Stimulated activated CD8-positive, alpha-beta memory T cell treated with anti-CD3 and anti-CD28 coated beads, Interleukin-7, amount 100 ng/mL, for 1 hour (primary cell): ENCODE measurements at places on chromosomes 16 and 17.

DNA sequence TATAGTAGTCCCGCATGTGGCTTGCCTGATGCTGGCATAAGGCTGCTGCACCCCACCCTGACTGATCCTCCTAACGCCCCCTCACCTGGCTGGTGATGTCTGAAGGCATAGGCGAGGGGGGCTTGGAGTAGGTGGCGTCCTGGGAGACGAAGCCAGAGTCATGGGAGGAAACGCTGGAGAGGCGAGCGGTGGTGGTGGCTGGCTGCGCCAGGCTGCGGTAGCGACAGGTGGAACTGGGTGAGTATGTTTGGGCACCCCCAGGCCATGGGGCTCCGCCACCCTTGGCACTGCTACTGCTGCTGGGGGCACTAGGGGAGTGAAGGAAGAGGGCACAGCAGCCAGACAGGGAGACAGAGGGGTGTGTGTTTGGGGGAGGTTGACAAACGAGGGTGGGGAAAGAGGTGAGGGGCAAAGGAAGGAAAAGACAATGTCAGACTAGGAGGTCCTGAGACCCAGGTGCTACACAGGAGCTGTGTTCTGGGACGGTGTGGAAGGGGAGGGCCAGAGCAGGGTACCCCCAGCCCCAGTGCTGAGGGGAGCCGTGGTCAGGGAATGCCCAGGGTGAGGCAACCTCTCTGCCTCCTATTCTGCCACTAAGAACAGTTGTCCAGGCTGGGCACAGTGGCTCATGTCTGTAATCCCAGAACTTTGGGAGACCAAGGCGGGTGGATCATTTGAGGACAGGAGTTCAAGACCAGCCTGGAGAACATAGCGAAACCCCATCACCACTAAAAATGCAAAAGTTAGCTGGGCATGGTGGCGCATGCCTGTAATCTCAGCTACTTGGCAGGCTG lies 11.4 kb downstream of the MTSS2 start:
- DNase-seq, result no peak

DNA sequence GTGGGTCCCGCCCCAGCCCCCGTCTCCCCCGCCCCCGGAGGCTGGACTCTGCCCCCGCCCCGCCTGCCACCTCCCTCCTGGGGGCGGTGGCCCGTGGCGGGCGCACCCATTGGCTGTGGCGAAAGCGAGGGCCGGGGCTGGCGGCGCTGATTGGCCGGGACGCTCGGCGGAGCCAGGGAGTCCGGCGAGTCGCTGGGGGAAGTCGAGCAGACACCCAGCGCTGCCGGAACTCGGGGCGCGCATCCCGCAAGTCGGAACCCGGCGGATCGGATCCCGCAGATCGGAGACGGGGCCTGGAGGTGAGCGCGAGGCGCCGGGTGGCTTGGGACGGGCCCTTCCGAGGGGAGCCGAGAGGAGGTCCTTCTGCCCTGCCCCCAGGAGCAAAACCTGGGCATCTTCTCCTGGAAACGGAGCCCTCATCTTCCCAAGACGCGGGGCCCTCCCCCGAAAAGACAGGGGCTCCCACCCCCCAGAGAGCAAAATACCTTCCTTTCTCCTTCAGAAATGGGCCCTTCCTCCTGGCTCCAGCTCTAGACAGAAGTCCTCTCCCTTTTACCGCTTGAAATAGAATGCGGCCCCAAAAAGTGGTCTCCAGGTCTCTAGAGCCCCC lies at the start of gene ABAT:
ABAT (plus strand) TSS at position 205 of the 610 bp plus-strand sequence. CDS start 61,123 bp downstream, outside the sequence.
- DNase-seq, result peak; percentile 70

GRCh38 chr16:53495325-53495724 lies 7.7 kb downstream of the AKTIP start:
- no peak for DNase-seq

DNA sequence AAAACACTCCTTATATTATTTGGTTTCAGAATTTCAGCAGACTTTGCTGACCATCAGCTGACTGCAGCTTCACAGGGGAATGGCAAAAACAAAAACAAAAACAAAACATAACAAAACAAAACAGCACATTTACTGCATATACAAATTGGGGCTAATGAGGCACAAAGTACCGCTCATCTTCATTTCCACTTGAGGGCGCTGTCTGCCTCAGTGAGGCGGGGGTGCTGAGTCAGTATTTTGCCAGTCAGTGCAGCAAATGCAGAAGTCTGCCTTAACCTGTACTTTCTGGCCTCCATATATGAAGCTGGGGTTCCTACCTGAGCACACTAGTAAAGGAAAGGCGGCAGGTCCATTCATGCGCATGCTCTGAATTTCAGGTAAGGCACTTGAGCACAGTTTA lies 13.5 kb upstream of the DYNLRB2 start:
- DNase-seq, result no peak

DNA sequence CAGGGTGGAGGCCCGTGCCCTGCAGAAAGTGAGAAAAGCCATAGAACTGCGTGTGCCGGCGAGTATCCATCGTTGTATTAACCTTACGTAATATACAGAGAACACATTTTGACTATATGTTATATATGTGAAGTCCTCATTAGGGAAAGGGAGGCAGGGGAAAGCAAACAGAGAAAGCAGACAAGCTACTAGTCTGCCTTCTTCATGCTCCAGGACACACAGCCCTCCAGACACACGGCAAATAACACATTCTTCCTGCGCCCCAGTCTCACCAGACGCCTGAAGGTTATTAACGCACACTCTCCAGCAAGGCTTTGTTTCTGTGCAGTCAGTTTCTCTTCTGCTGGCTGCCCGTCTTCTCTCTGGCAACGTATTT lies 28.8 kb downstream of the PRDM7 start:
- no peak for DNase-seq
